T-cell (primary cell): ENCODE measurements at places on chromosomes 3 and 15.

GRCh38 chr15:75213768-75214221 lies 12.1 kb downstream of the C15orf39 start:
- H3K4me3 ChIP-seq, result no peak overlapping the region
- DNase-seq, result no peak
- H3K4me1 ChIP-seq, result no peaks in the 10 kb centered on the region
- H3K36me3 ChIP-seq, result peaks cover 41% of the 10 kb centered on the region

GRCh38 chr3:10547413-10547812 lies 42.0 kb upstream of the ATP2B2 start:
- no peak for DNase-seq
- H3K27ac ChIP-seq, result no peak overlapping the region
- peaks cover 3% of the 10 kb centered on the region for H3K27me3 ChIP-seq
- H3K4me1 ChIP-seq, result peaks cover 3% of the 10 kb centered on the region

GRCh38 chr3:81544385-81544784 lies 217.1 kb downstream of the GBE1 start:
- no peaks in the 10 kb centered on the region for H3K27me3 ChIP-seq
- H3K36me3 ChIP-seq, result no peaks in the 10 kb centered on the region
- no peak overlapping the region for H3K4me3 ChIP-seq
- H3K4me1 ChIP-seq, result no peaks in the 10 kb centered on the region
- H3K27ac ChIP-seq, result no peak overlapping the region

DNA sequence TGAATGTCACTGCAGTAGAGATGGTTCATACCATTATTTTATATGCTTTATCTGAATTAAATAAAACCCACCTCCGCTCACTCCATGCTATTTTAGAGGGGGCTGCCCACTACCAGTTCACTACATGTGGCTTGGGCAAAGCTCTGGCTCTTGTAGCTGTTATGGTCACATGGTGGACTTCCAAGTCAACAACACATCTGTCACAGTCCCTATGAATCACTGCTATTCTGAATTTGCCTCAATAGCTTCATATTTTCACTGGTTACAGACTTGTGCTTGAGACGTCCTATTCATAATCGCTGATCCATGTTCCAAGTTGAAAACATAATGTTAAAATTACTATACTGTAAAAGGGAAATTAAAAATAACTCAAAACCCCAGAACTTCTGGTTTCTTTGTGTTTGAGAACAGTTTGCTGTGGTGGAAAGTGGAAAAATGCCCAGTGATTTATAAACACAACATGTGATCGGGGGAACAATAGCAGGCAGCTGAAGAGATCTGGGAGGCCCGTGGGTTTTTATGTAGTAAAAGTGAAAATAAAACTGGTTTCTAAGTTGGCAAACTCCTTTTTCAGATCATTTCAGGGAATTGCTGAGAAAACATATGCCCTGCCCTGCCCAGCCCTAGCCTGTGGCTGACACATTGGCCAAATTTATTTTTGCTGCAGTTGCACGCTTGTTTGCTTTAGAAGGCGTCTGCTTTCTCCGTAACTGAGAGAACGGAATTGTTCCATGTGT lies 128.8 kb upstream of the PRR23C start:
- no peak overlapping the region for H3K4me3 ChIP-seq
- no peak for DNase-seq
- no peaks in the 10 kb centered on the region for H3K27me3 ChIP-seq

- no peak overlapping the region for H3K4me3 ChIP-seq
- H3K27ac ChIP-seq, result no peak overlapping the region
- H3K4me1 ChIP-seq, result no peaks in the 10 kb centered on the region
Observed at GRCh38 chr3:155019575-155019974, 60.5 kb upstream of the MME start.

GRCh38 chr15:92159481-92159880 lies 234.2 kb upstream of the ST8SIA2 start:
- peaks cover 5% of the 10 kb centered on the region for H3K4me1 ChIP-seq
- H3K27me3 ChIP-seq, result no peaks in the 10 kb centered on the region
- H3K36me3 ChIP-seq, result peaks cover 18% of the 10 kb centered on the region
- DNase-seq, result no peak
- no peak overlapping the region for H3K27ac ChIP-seq

GRCh38 chr3:132660811-132661070 lies 612 bp downstream of the UBA5 start:
- no peaks in the 10 kb centered on the region for H3K36me3 ChIP-seq
- DNase-seq, result no peak
- H3K4me3 ChIP-seq, result peak overlapping the region; percentile 88
- peak overlapping the region; percentile 74 for H3K27ac ChIP-seq

DNA sequence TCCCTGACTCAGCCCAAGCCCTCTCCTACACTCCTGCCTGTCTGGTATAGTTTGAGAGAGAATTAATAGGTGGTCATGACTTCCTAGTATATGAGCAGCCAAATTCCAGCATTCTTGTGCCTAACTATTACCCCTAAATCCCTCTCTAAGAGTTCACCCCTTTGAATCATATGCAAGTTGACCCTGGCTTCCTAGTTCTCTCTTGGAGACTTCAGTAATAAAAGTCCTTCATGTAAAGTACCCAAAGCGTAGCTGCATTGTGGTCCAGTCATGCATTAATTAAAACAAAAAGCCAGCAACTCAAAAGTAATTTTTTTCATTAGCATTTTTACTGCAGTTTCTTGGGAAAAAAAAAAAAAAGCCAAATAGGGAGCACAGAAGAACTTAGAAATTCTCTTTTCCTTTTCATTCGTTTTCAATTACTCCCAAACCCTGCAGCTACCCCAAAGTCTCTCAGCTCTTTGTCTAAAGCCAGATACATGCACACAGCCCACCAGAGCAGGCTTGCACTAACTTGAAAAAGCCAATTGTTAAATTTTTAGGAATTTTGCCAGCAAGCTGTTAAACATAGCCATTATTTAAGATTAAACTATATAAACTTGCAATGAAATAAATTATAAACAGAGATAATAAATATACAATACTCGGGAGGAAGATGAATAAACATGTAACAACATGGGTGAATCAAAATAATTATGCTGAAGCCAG lies 50.1 kb upstream of the STT3B start:
- H3K4me1 ChIP-seq, result no peaks in the 10 kb centered on the region
- no peak overlapping the region for H3K4me3 ChIP-seq
- no peaks in the 10 kb centered on the region for H3K27me3 ChIP-seq
- DNase-seq, result no peak

GRCh38 chr15:70488002-70488605 lies 275.3 kb downstream of the UACA start:
- H3K4me1 ChIP-seq, result peaks cover 70% of the 10 kb centered on the region
- H3K36me3 ChIP-seq, result no peaks in the 10 kb centered on the region
- no peak overlapping the region for H3K4me3 ChIP-seq
- peak; percentile 51 for DNase-seq
- H3K27ac ChIP-seq, result no peak overlapping the region

DNA sequence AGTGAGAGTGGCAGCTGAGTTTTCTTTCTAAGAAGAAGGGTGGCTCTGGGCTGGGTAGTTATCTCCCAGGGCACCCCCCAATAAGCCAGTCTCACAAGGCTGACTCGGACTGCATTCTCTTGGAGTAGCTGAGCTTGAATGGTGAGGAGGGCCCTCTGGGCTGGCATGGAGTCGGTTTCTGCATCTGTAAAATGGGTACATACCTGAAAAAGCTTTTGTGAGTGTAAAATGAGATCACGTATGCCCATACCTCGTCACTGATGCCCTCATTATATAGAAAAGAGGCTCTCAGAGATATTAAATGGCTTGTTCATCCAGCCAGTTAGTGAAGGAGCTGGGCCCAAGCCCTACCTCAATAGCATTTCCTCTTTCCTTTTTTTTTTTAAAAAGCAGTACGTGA lies 41.2 kb downstream of the SMAD6 start:
- H3K36me3 ChIP-seq, result no peaks in the 10 kb centered on the region
- no peak for DNase-seq
- H3K4me1 ChIP-seq, result no peaks in the 10 kb centered on the region
- H3K4me3 ChIP-seq, result no peak overlapping the region

DNA sequence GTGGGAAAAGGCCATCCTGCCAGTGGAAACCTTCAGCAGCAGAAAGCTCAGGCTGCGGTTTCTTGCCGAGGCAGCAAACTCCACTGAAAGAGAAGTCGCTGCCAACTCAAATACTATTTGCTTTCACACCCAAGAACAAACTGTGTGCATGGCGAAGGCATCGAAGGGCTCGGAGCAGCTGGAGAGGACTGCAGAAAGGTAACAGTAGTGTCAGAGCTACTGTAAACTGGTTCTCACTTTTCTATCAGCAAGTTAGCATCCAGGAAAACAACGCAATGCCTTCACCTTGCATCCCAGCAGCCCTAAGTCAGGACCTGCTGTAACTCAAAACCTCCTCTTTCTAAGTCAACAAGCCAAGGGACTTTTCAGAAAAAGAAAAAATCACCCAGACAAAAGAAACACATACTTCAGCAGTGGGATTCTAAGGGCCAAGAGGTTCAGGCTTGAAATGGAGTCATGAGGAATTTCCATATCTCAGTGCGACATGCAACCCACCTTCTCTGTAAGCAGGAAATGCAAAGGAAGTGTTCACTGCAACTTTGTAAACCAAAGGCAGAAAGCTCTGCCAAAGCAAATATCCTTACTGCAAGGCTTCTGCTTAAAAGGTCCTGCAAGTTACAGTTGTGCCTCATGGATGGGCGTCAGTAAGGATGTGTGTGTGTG lies 193.5 kb downstream of the FOXP1 start:
- H3K27ac ChIP-seq, result peak overlapping the region; percentile 83
- H3K27me3 ChIP-seq, result no peaks in the 10 kb centered on the region
- no peak for DNase-seq
- H3K4me3 ChIP-seq, result peak overlapping the region; percentile 13

DNA sequence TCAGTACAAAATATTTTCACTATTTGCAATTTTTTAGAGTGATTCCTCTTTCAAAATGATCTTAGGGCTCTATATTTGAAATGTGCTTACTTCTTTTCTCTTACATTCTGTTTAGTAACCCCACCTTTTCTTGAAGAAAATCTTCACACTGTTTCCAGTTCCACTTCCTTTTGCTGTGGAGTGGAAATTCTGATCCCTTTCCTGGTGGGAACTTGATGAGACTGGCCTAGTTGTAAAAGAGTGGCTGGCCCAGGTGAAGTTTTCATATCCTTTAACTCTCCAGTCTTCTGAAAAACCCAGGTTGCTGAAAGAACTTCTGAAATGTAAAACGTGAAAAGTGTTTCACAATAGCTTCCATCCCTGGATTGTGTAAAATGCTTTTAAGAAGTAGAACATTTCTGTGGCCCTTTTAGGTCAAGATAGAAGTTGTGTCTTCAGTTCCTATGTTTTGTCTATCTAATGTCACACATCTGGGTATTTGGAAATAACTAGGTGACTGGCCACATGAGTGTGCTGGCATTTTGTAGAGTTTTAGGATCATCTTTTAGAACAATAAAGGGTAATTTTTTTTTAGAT lies 84.8 kb upstream of the LRIG1 start:
- no peak overlapping the region for H3K27ac ChIP-seq
- peaks cover 9% of the 10 kb centered on the region for H3K27me3 ChIP-seq
- peaks cover 10% of the 10 kb centered on the region for H3K4me1 ChIP-seq
- no peak for DNase-seq

DNA sequence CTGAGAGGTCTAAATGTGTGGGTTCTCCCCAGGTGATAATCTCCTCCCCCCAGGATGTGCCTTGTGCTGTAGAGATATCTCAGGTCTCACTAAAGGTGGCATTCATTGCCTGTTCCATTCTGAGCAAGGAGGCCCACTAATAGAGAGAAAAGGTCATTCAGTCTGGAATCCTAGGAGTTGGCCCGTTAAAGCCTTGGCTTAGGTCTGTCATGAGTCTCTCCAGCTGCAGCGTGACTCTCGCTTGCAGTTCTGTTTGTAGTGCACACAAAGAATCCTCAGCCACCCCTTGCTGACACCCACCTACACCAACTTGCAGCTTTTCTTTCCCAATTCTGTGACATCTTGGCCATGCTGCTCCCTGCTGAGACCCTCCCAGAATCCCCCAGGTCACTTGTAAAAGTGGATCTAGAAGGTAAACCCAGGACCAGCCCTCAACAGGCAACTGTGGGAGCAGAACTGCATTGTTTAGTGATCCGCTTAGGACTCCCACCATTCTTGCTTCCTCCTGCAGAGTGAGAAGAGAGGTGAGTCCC lies 17.7 kb downstream of the MAGEF1 start:
- H3K36me3 ChIP-seq, result no peaks in the 10 kb centered on the region
- H3K27me3 ChIP-seq, result no peaks in the 10 kb centered on the region
- no peaks in the 10 kb centered on the region for H3K4me1 ChIP-seq

DNA sequence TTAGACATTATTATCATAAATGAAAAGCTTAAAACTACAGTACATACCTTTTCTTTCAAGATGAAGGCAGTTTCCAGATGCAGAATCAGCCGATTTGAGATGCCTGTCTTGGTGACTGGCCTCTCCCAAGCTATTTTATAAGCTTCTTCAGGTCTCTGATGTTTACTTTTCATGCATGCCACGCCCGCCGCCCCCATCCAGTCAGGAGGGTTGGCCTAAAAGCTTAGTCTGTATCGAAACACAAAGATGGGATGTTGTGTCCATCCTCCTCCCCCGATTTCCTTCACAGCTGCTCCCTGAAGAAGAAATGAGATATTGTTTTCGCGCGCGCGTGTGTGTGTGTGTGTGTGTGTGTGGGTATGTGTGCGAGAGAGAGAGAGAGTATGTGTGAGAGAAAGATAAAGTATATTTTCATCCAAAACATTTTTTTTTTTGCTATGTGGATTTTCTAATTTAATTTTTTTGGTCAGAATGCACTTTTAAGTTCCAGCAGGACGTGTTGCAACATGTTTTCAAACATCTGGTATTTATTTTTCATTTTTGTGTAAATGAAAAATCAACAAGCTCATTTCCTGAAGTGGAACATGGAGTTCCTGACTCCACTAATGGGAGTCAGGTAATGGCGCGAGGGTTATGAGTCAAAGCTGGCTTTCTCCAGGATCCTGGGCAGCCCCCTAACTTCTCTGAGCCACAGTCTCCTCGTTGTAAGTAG lies at the start of gene APOD:
Gene APOD (minus strand): TSS at position 110 of the 712 bp plus-strand sequence. CDS start 4,479 bp downstream, outside the sequence.
- no peak within 1 kb of the TSS for H3K27ac ChIP-seq
- no peaks in the 10 kb centered on the region for H3K36me3 ChIP-seq
- H3K4me3 ChIP-seq, result no peak within 1 kb of the TSS
- no peak for DNase-seq
- peaks cover 14% of the 10 kb centered on the region for H3K4me1 ChIP-seq

DNA sequence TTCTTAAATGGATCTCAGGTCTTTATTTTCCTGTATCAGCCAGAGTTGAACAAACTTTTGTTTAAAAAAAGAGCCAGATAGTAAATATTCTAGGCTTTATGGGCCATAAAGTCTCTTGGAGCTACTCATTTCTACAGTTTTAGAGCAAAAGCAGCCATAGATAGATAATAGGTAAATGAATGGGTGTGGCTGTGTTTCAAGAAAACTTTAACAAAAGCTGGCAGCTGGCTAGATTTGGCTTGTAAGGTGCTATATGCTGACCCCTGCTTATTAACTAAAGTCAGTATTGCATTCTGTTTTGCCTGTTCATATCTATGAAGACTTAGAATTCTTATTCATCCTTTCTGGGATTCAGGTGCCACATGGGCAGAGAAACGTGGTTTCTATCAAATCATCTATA lies 29.0 kb downstream of the MFN1 start:
- no peak overlapping the region for H3K27ac ChIP-seq
- H3K27me3 ChIP-seq, result no peaks in the 10 kb centered on the region
- no peaks in the 10 kb centered on the region for H3K4me1 ChIP-seq
- DNase-seq, result no peak
- H3K4me3 ChIP-seq, result no peak overlapping the region
